Type B pancreatic cell (in vitro differentiated cells): ENCODE measurements at places on chromosomes 6 and 20. TPM values are rescaled to one million over a fixed set of nuclear protein-coding genes. Genes with fewer than 3 reads are reported as not detected.

Gene MOG
- not detected in 2 replicates for total RNA-seq

Gene FBXO30
- 8.3 and 11.6 TPM in 2 replicates for total RNA-seq

Gene SOD2
- 78.1 and 100 TPM in 2 replicates for total RNA-seq

Gene SLC17A4
- 1.0 and 3.9 TPM in 2 replicates for total RNA-seq

Gene PNISR
- 86.7 and 151 TPM in 2 replicates for total RNA-seq

- no peak overlapping the region for H3K4me3 ChIP-seq
- DNase-seq, result no peak
- H3K27ac ChIP-seq, result no peak overlapping the region
Measured at GRCh38 chr6:89252907-89253306, 35.7 kb upstream of the GABRR1 start.

DNA sequence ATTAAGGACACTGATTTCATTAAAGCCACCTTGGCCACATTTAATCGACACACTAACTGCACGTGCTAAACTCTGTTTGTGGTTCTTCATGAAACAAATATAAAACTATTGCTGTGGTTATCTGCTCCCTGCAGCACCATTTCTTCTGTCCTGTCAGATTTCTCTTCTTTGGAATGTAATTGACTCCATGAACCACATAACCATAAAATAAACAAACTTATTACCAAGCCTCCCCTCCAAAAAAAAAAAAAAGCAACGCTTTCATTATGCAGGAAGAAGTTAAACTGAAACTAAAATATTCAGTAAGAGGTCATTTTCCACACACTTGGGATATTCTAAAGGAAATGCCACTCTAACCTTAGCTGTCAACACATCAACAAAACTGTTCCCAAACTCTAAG lies 319.1 kb upstream of the NT5E start:
- H3K4me3 ChIP-seq, result no peak overlapping the region
- H3K36me3 ChIP-seq, result no peaks in the 10 kb centered on the region
- H3K27me3 ChIP-seq, result peaks cover 6% of the 10 kb centered on the region
- H3K4me1 ChIP-seq, result no peaks in the 10 kb centered on the region
- no peak overlapping the region for H3K27ac ChIP-seq

DNA sequence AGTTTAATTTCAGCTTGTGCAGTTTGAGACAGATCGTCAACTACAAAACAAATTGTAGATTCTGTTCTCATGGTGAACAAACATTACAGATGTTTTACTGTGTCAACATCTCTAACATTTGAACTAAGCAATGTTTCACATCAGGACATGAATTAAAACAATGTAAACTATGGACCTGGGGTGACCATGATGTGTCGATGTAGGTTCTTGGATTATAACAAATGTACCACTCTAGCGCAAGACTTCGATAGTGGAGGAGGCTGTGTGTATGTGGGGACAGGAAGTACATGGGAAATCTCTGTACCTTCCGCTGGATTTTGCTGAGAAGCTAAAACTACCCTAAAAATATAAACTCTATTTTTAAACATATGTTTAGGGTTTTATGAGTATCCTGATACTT lies 17.1 kb downstream of the HIVEP2 start:
- peak overlapping the region; percentile 92 for H3K4me3 ChIP-seq
- H3K36me3 ChIP-seq, result peaks cover 3% of the 10 kb centered on the region
- no peak for DNase-seq
- peaks cover 15% of the 10 kb centered on the region for H3K4me1 ChIP-seq

- peak overlapping the region; percentile 52 for H3K27ac ChIP-seq
- no peaks in the 10 kb centered on the region for H3K36me3 ChIP-seq
- H3K4me1 ChIP-seq, result peaks cover 10% of the 10 kb centered on the region
- DNase-seq, result no peak
Measured at GRCh38 chr20:1803932-1804501, 91.2 kb upstream of the SIRPA start.

DNA sequence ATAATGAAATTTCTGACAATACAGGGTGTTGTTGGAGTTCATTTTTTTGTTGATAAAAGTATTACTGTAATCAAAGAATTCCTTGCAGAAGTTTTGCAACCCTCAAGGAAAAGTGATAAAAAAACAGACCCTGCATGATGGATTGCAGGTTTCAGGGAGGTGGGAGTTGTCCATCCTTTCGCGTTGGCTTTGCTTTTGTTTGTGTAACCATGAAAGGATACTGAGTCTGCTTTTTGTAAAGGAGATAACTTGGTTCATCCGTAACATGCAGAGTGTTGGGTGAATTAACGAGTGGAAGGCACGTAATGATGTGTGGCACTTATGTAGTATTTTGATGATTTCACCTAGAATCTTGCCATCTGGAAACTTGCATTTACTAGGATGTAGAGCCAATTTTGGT lies 23.6 kb downstream of the FOXO3 start:
- H3K4me3 ChIP-seq, result no peak overlapping the region
- DNase-seq, result no peak
- H3K27me3 ChIP-seq, result no peaks in the 10 kb centered on the region

GRCh38 chr6:109922851-109923250 lies 55.3 kb upstream of the GPR6 start:
- H3K36me3 ChIP-seq, result no peaks in the 10 kb centered on the region
- no peak overlapping the region for H3K27ac ChIP-seq
- no peak for DNase-seq
- H3K27me3 ChIP-seq, result no peaks in the 10 kb centered on the region
- H3K4me3 ChIP-seq, result no peak overlapping the region
- peaks cover 11% of the 10 kb centered on the region for H3K4me1 ChIP-seq

DNA sequence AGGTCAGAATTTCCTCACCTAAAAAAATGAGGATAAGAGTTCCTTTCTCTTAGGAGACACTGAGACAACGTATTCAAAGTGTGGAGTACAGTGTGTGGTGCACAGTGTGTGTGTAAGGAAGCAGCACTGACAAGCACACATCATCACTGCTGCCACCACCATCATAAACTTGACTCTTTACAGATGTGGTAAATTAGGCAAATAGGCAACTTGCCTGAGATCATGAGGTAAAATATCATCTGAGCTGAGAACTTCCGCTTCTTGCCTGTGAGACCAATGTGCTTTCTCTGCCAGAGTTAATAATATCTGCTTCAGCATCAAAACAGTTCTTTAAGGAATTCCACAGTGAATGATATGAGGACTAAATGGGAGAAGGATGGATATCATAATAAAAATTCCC lies 52.7 kb downstream of the LYRM4 start:
- no peak overlapping the region for H3K4me3 ChIP-seq
- peaks cover 36% of the 10 kb centered on the region for H3K4me1 ChIP-seq
- H3K27me3 ChIP-seq, result no peaks in the 10 kb centered on the region
- H3K27ac ChIP-seq, result no peak overlapping the region
- H3K36me3 ChIP-seq, result peaks cover 11% of the 10 kb centered on the region
- no peak for DNase-seq

DNA sequence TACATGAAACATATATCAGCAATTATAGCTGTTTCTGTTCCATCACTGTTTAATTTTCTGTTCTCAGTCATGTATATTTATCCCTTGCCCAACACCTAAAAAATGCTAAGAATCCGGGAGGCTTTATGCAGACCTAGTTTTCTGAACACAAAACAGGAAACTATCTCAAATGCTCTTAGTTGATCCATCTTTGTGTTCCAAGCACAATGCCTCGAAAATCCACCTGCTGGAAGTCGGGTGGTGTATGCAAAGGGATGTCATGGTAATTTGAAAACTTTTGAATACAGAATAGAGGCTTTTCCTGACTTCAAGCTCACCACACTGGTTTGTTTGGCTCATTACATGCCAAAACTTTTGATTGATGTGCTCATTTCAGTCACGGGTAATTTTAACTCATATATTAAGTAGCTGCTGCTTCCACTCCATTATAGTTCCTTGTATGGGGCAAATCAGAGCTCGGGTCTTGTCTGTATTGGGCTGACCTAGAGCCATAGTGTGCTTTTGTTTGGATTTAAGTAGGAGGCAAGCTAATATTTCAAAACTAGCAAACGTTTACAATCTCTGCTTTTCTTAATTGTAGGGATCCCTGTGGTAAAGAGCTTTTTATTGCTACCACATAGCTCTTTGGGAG lies 646.5 kb upstream of the EPHA7 start:
- no peak overlapping the region for H3K4me3 ChIP-seq
- DNase-seq, result no peak
- no peaks in the 10 kb centered on the region for H3K27me3 ChIP-seq
- no peaks in the 10 kb centered on the region for H3K36me3 ChIP-seq

GRCh38 chr6:33211666-33212422 lies 3.5 kb downstream of the RING1 start:
- H3K36me3 ChIP-seq, result peaks cover 8% of the 10 kb centered on the region
- H3K27me3 ChIP-seq, result peaks cover 24% of the 10 kb centered on the region
- peak overlapping the region; percentile 47 for H3K4me3 ChIP-seq
- H3K4me1 ChIP-seq, result peaks cover 27% of the 10 kb centered on the region
- no peak overlapping the region for H3K27ac ChIP-seq

GRCh38 chr6:20589266-20589665 lies 55.0 kb downstream of the CDKAL1 start:
- H3K4me1 ChIP-seq, result peaks cover 11% of the 10 kb centered on the region
- H3K36me3 ChIP-seq, result peaks cover 41% of the 10 kb centered on the region
- no peak overlapping the region for H3K27ac ChIP-seq
- no peak for DNase-seq
- no peaks in the 10 kb centered on the region for H3K27me3 ChIP-seq

- DNase-seq, result no peak
- no peak overlapping the region for H3K27ac ChIP-seq
- H3K36me3 ChIP-seq, result no peaks in the 10 kb centered on the region
- peaks cover 20% of the 10 kb centered on the region for H3K27me3 ChIP-seq
Measured at GRCh38 chr6:41182069-41183034, 18.6 kb downstream of the TREML2 start.

DNA sequence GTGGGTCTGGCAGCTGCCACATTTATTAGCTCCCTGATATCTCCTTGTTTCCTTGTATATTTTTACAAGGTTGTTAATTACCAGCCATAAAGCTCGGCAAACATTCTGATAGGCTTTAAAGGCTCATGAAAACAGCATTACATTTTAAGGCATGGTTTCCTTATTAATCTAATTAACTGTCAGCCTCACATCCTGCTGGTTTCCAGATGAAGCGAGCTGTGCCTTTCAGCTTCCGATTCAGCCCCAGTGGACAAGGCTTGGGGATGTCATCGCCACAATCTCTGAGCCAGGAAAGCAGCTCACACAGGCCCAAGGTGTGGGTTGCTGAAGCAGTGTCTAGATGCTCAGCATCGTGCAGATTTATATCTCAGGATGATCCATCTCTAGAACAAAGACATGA lies 66.0 kb upstream of the RALY start:
- no peaks in the 10 kb centered on the region for H3K36me3 ChIP-seq
- no peaks in the 10 kb centered on the region for H3K4me1 ChIP-seq
- H3K27me3 ChIP-seq, result peaks cover 2% of the 10 kb centered on the region
- H3K4me3 ChIP-seq, result no peak overlapping the region
- DNase-seq, result no peak

DNA sequence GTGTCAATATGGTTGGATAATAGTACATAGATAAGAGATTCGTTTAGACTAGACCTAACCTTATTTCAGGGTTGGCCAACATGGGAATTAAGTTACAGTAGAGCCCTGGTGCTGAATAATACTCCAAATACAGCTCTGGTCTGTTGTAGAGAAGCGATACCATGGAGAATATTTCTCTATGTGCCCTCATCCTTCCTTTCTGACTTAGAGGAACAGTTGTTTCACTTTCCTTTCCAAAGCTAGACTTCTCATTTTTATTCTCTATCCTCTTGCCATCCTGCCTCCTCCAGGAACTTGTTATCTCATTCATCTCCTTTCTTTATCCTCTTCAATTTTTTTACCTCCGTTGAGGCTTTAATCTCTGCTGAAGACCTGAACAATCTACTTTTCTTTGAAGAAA lies 68.9 kb downstream of the EDN1 start:
- H3K4me3 ChIP-seq, result no peak overlapping the region
- no peak for DNase-seq
- no peaks in the 10 kb centered on the region for H3K27me3 ChIP-seq
- peaks cover 16% of the 10 kb centered on the region for H3K4me1 ChIP-seq
